LoVo (cell line): ENCODE measurements at places on chromosomes 12 and 14.

GRCh38 chr12:64946132-64946829 lies 121.8 kb downstream of the TBC1D30 start:
- no peak for DNase-seq

DNA sequence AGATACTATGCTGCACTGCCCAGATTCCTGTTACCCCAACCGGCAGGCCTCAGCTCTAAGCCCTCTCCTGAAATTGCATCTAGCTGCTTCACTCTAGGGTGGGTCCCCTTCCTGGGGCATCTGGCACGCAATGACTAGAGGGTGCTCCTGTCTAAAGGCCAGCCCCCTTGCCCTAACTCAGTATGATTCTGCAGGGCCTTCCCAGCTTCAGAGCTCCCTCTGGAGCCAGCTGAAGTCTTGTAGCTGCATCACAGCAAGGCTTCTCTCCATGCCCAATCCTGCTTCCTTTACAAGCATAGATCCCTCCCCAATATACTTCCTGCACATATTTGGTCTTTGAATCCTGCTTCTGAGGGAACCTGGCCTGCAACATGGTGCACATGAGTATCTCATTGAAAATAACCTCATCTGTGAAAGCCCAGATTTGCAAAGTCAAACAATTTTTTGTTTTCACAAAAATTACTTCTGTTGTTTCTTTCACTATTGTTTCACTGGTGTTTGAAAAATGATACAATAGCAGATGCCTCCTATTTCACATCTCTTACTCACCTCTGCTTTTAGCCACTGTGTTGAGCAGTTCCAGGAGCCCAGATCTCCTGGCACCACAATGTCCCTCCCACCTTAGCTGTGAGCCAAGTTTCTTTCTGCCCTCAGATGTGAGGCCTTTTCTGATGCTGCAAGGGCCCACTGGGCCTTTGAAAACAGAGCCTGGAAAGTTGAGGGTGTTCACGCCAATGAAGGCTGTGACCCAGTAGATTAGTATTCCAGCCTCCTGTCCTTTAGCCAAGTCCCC lies 169.5 kb upstream of the EGLN3 start:
- no peak for DNase-seq

DNA sequence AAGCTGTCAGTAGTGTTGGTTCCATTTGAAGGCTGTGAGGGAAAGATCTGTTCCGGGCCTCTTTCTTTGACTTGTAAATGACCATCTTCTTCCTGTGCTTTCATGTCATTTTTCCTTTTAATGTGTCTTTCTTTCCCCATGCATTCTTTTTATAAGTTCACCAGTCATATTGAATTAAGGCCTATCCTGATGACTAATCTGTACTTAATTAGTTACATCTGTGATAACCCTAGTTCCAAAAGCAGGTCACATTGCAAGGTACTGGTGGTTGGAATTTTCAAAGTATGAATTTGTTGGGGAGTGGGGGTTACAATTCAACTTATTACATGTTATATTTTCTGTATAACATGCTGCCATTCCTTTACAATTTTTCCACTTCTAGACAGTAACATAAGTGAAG lies 1642.1 kb upstream of the FLRT2 start:
- DNase-seq: no peak

DNA sequence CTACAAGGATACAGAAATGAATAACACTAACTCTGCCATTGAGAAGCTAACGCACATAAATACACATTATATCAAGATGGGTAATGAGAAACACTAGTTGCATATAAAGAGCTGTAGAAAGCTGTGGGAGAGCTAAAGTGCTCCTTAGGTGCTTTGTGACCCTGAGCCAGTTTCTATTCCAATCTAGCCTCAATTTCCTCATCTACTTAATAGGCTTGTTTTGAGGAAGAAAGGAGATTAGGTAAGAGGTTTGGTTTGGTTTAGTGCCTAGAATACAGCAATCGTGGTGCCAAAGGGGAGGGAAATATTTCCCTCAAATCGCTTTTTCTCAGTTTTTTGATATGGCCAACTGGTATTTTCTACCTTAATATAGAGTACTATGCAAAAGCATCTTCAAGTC lies 994 bp downstream of the SRP54 start:
- no peak for DNase-seq

DNA sequence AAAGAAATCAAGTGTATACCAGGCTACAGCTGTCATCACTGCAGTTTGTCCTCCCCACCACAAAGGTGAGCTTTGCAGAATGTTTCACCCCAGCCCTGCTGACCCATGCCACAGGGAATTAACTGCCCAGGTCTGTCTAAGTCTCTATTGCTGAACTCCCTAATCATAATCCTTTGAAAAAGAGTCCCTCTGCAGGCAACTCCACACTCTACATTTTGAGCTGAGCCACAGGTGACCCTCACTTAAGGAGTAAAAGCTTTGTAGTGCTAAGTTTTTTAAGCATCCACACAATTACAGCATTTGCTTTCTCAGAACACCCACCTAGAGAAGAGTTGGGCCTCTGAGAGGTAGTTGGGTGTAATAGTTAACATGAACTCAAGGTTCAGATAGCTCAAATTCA lies 90.0 kb downstream of the C12orf50 start:
- DNase-seq: no peak

DNA sequence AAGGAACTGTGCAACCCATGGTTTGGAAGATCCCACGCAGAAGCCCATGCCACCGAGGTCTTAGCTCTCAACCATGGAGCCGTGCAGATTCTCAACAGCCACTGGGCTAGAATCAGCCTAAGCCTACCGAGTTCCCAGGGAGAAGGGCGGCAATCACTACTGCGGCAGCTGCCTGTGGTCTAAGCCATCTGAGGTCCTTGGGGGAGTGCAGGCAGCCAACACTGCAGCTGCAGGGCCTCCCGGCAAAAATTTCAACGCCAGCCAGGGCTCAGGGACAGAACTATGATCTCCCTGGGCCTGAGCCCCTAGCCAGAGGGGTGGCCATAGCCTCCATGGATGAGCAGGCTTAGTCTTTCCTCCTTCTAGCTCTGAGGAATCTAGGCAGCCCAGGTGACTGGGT lies 156.8 kb upstream of the CLEC14A start:
- no peak for DNase-seq

DNA sequence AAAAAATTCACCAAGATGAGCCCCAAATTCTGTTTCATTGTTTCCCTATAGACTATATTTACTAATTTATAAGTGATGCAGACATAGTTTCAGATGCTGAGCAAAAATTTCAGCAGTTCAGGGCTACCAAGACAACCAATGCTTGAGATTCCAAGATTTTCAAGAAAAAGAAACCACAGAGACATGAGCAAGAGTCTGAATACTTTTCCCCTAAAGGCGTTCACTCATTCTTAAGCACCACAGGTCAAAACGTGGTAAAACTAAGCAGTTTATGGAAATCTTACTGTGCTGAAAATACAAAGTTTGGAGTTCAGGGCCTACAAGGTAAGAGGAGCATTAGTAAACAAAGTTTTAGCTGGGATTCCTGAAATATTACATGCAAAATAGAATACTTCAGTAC lies 221.2 kb downstream of the KCNH5 start:
- no peak for DNase-seq

DNA sequence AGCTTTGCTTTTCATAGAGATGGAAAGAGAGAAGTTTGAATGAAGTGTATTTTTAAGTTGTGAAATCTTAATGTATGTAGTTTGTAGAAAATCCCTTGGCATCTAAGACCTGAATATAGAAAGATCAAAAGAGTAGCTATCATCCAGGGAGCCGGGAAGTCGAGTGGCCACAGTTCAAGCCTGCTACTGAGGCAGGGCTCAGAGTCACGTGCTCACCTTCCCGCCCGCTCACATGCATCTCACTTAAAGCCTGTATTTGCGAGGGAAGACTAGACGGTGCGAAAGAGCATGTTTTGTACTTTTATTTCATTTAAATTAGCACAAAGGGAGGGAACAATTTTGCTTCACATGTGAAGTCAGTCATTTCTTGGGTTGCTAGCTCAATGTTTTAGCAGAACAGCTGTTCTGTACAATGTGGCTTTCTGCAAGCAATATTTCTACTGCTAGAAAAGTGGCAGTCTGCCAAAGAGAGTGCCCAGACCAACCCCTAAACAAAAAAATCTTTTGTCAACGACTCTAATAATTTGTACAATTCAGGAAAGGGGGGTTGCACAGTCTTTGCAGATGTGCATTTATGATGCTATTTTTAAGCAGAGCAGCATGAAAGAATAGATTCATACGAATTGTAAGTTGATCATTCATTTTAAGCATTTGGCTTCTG lies 290.7 kb downstream of the NPAS3 start:
- no peak for DNase-seq

GRCh38 chr14:43687921-43688320 lies 819.2 kb downstream of the FSCB start:
- DNase-seq: peak; percentile 18

DNA sequence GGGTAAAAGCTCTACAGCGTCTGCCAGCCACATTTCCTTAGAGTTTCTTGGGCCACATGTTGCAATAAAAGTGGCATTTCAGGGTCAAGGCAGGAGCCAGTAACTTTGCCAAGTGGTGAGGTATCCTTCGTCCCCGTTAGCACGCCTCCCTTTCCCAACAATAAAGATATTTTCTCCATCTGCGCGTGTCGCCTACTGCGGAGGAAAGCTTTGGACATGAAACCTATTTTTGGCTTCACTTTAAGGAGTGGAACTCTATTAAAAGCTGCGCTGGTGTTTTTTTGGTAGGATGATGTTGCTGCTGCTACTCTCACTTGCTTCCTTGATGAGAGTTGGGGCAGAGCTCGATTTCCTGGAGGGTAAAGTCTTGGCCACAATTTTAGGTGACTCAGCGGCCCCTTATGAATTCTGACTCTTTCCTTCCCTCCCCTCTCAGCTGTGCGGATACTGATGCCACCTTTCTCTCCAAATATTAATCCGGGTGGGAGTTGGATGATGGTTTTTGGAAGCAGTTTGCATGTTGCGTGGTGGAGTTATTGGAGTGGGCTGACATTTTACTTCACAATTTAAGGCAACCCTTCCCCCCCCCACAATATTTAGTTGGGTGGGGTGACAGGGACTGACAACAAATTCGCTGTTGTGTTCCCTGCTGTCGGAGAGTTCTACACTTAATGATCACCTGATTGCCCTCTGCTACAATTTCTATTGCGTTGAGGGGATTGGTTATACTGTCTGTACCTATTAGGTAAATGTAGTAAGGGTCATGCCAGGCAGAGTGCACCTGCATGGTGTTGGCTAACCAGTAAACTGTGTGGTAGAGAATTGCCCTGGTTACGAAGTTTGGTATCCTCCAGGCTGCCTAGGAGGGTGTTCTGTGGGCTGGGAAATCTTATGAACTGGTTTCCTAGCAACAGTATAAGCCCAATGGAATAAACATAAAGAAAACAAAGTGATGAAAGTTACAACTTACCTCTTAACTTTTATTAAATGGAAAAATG lies 1.1 kb downstream of the CCDC91 start:
- peak; percentile 48 for DNase-seq

DNA sequence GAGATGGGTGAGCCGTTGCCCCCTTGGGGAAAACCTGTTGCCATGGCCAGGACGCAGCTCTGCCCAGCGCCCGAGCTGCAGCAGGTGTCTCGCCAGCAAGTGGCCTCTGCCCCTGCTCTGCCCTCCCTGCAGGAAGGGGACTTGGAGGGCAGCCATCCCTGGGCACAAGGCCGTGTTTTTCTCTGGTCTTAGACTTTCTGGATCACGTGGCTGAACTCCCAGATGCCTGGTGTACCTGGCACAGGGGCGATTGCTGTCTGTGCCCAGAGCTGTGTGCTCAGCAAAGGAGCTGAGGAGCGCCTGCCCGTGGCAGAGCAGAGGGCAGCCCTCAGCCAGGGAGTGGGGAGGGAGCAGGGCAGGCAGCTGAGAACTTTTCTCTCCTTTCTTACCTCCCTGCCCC lies 38.0 kb downstream of the TMEM63C start:
- DNase-seq: no peak

- DNase-seq: no peak
Measured at GRCh38 chr12:132190012-132190755, 45.9 kb downstream of the NOC4L start.

- DNase-seq: no peak
Measured at GRCh38 chr14:33484264-33484663, 466.6 kb downstream of the EGLN3 start.

GRCh38 chr12:15318841-15319240 lies 3.5 kb upstream of the PTPRO start:
- no peak for DNase-seq
